ENCODE measurements at places on chromosomes 12 and 14. TPM values are rescaled to one million over a fixed set of nuclear protein-coding genes. Genes with fewer than 3 reads are reported as not detected.

Gene KRT82
- not detected for total RNA-seq

Gene RNF212B
- not detected for total RNA-seq

Gene ING4
- 15.4 TPM for total RNA-seq

Gene GAS2L3
- total RNA-seq = 6.2 TPM

Gene CDH24
- 5.2 TPM for total RNA-seq

Gene PTCSC3
- total RNA-seq = not detected

Gene GIT2
- 19.5 TPM for total RNA-seq

Gene NKX2-1
- total RNA-seq = not detected

Gene SIX1
- 6.2 TPM for total RNA-seq

Gene PEBP1
- 283 TPM for total RNA-seq

Gene GUCY2C
- not detected for total RNA-seq

Gene NCKAP5L
- 8.9 TPM for total RNA-seq

Gene BMP4
- 1.6 TPM for total RNA-seq

Gene WSB2
- 67.7 TPM for total RNA-seq

Gene IL23A
- 0.22 TPM for total RNA-seq
